Stimulated activated CD4-positive, alpha-beta T cell treated with anti-CD3 and anti-CD28 coated beads, TNF-alpha, amount 100 ng/mL, for 1 hour (primary cell): ENCODE measurements at places on chromosomes 13 and 19.

DNA sequence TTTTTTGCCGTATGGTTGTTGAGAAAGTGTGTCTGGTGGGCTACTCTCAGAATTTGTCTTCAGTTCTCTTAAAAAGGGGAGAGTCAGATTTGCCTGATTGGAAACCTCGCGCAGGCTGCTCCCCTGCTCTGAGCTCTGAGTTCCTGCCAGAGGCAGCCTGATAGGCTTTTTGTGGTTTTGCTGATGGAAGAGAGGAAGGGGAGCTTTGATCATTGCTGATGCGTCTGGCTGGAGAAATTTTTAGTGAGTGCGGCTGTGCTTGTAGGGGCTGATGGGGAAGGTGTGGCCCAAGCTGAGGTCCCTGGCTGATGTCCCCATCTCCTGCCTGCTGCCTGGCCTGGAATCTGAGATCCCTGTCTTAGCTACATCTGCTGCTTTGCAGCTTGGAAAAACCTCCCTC, 2.8 kb downstream of the CHST8 start:
- no peak for DNase-seq

DNA sequence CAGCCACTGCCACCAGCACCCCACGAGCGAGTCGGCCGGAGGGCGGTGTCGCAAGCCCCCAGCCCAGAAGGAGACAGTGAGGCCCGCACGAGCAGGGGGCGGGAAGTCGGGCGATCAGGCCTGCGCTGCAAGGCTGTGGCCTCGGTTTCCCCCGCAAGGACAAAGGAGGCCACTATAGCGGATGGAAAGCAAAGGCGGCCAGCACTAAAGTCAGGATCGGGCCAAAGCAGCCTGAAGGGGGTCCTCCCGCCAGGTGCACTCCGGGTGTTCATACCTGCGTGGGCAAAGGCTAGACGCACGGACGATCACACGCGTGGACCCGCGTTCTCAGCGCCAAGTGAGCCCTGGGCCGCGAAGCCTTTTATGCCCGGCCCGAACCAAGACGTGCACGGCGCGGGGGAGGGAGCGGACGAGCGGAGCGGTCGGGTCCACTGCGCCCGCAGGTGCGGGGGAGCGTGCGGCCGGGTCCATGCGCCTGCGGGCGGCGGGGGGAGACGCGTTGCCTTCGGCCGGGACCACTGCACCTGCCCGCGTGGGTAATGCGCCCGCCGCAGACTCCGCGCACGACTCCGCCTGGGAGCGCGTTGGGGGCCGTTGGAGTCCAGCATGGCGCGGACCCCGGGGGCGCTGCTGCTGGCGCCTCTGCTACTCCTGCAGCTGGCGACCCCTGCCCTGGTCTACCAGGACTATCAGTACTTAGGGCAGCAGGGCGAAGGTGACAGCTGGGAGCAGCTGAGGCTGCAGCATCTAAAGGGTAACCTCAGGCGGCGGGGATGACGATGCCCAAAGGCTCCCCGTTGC, at the start of the genes PRDX2 and THSD8:
Gene PRDX2 (minus strand): TSS at position 335 of the 801 bp plus-strand sequence. CDS start 539 bp downstream, outside the sequence.
Gene THSD8 (plus strand): TSS at position 604 of the 801 bp plus-strand sequence. CDS start 3 bp downstream, at position 607.
- peak; percentile 62 for DNase-seq

- no peak for DNase-seq
Measured at GRCh38 chr13:63605403-63605802, 2189.8 kb upstream of the PCDH20 start.

GRCh38 chr13:21176982-21177284, 475 bp downstream of the MRPL57 start:
- peak; percentile 2 for DNase-seq

- no peak for DNase-seq
Measured at GRCh38 chr13:97570442-97570841, 136.5 kb downstream of the RAP2A start.

DNA sequence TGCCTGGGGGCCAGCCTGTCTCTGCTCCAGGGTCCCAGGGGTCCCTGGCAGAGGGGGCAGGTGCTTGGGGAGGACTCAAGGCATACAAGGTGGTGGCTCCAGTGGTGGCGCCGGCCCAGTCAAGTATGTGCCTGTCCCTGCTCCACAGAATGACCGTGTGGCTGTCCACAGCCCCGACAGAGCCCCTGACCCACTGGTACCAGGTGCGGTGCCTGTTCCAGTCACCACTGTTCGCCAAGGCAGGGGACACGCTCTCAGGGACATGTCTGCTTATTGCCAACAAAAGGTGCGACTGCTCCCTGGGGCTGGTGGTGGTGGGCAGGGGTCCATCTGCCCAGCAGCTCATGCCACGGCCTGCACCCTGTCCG, 8.2 kb downstream of the YIPF2 start:
- DNase-seq, result no peak

- no peak for DNase-seq
Measured at GRCh38 chr13:79593641-79594275, 112.8 kb downstream of the NDFIP2 start.

GRCh38 chr19:38229585-38230073, 5.6 kb upstream of the DPF1 start:
- DNase-seq, result peak; percentile 14

- no peak for DNase-seq
Measured at GRCh38 chr19:41325947-41326706, 16.2 kb downstream of the CCDC97 start.

DNA sequence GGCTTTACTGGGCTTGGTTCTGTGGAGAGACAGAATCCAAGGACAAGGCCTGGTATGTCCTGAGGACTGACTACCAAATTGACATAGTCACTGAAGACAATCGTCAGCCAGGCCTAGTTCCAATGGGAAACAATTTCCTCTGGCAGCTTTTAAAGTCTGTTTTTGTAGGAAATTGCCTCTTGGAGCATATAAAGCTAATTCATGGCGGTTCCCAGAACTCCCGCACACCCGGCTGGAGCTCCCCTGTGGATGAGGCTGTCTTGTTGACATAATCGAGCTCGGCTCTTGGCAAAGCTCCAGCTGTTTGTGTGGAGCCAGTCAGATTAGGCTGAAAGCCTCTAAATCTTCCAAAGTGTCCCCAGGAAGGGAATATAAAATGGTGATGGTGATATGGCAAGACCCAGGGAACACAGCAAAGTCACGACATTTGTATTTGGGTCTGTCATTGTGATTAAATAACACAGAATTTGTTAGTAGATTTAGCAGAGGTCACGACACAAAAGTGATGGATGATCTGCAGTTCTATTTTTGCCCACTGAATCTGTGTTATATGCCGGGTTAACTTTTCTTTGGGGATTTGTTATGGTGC, 395.0 kb downstream of the PCDH9 start:
- DNase-seq, result no peak

DNA sequence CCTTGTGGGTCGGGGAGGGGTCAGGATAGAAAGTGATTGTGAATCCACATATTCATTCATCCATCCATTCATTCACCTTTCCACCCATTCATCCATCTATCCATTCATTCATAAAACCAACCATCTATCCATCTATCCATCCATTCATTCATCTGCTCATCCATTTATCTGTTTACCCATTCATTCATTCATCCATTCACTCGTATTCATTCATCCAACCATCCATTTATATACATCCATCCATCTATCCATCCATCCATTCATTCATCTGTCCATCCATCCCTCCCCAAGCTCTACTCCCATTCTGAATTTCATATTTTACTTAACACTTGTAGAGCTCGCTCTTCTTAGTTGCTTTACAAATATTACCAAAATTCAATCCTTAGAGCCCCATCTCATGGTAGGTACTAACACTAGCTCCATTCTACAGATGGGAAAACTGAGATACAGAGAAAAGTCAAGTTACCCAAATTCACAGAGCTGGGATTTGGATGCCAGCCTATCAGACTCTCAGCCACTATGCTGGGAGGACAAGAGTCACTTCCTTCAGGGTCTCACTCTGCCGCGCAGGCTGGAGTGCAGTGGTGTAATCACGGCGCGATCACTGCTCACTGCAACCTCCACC, 37.6 kb downstream of the PIN1 start:
- DNase-seq, result no peak
